LHCN-M2 (cell line): ENCODE measurements at places on chromosomes 1 and 21. TPM values are rescaled to one million over a fixed set of nuclear protein-coding genes. Genes with fewer than 3 reads are reported as not detected.
A peak's percentile ranks its signal among the peaks of the same experiment; 100 is the strongest.

DNA sequence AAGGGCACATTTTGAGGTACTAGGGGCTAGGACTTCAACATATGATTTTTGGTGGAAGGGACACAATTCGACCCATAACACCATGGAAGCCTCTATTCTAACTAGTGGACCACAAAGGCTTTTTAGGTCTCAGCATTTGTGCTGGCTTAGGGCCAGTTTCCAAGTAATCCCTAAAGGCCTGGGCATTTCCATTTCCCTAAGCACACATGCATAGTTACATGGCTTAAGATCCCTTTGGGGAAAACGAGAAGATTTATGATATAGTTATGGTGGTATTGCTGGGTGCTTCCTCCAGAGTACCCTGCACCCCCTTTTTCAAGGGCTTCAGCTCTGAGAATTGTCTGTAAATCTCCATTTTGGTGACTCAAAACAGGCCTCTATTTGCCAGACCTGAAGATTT, 28.2 kb upstream of the TMEM54 start:
- no peak for DNase-seq

GRCh38 chr1:93302078-93302477, 43.6 kb upstream of the DR1 start:
- no peak for DNase-seq

- DNase-seq: no peak
These were observed 128.6 kb downstream of the HUNK start for GRCh38 chr21:32001390-32001789.

- peak; percentile 99 for DNase-seq
These were observed 24.4 kb downstream of the SNAP47 start for GRCh38 chr1:227759341-227760300.

The GJB4 gene
- not detected in 2 replicates for total RNA-seq

The UBASH3A gene
- total RNA-seq: not detected in 2 replicates

The SHISAL2A gene
- total RNA-seq: not detected in 2 replicates

The ANKRD35 gene
- 1.5 and 2.3 TPM in 2 replicates for total RNA-seq
